NCI-H2029 treated with DMSO at 0.1 percent for 48 hours (cell line): ENCODE measurements at places on chromosomes 1 and 21.

GRCh38 chr1:47876587-47876963, 120.6 kb downstream of the TRABD2B start:
- peak; percentile 77 for DNase-seq

DNA sequence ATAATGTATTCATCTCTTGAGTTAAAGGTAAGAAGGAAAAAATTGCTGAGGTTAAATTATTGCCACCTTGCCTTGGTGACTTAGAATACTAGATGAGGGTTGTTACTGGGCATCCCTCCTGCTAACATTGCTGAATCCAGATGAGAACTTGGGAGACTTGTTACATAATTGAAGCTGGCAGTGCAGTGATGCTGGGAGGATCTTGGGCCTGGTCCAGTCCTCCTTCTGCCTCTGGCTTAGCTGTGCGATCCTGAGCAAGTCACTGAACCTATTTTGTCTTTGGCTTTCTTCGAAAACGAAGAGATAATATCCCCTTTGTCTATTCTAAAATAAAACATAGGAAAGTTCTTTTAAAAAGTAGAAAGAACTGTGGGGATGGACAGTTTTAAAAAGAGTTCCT, 244.9 kb upstream of the NRIP1 start:
- DNase-seq: no peak

GRCh38 chr1:5720936-5721335, 271.3 kb downstream of the NPHP4 start:
- DNase-seq: no peak

DNA sequence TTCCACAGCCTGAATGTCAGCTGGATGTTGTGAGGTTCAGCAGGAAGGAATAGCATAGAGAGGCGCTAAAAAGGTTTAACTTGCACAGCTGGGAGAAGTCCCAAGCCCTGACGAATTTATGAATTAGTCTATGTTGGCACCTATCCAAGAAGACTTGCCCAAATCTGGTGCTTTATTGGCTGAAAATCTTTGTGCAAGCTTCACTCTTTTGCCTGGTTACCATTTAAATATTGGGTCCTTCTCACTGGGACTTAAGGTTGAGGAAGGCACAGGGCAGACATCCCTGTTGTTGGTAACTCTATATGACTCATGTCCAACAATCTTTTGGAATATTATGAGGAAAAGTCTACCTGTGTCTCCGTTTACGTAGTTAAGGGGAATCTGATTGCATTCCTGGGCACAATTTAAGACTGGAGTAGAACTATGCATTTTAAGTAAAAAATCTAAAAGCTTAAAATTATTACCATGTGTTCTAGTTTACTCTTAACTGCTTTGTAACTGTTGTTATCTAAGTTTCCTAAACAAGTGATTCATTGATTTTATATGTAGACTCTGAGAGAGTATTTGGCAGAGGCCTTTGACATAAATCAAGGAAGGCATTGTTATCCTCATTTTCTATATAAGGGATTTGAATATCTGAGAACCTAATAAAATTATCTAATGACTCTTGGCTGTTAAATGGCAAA, 181.7 kb upstream of the DPYD start:
- no peak for DNase-seq

GRCh38 chr1:18124977-18125376, 17.4 kb downstream of the IGSF21 start:
- DNase-seq: no peak

DNA sequence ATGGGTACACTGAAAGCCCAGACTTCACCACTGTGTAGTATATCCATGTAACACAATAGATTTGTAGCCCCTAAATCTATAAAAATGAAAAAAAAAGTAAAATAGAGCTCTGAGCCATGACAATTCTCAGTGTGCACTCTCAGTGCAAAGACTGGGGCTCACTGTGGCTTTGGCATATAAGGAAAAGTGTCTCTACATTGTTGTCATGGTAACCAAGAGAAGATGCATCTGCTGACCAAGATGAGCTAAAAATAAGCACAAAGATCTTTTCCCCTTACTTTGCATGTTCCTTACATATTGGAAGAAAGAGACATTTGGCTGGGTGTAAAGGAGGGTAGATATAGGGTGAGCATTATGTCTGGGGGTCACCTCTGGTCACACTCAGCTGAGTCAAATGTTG, 12.0 kb downstream of the PGLYRP4 start:
- no peak for DNase-seq
